A549 treated with Hydrocortisone at 1 μM for 4 hours (cell line): ENCODE measurements at places on chromosomes 1 and 21. TPM values are rescaled to one million over a fixed set of nuclear protein-coding genes. Genes with fewer than 3 reads are reported as not detected.

The AGPAT3 gene
- total RNA-seq = 20.8 to 28.4 TPM (median 25.8 TPM) in 5 replicates

The NUDT4B gene
- 0.52 to 3.4 TPM (median 1.2 TPM) in 5 replicates for total RNA-seq

The CASQ2 gene
- total RNA-seq = not detected in 5 replicates

The HNRNPCL2 gene
- total RNA-seq = not detected in 5 replicates

The TFF2 gene
- not detected in 5 replicates for total RNA-seq

The ERICH3 gene
- not detected in 5 replicates for total RNA-seq

The PLA2G2C gene
- total RNA-seq = not detected in 5 replicates

The TNNT2 gene
- total RNA-seq = 0.24 to 0.38 TPM (median 0.36 TPM) in 3 of 5 replicates, not detected in the others

The TNFSF4 gene
- 0.03 to 0.09 TPM (median 0.08 TPM) in 5 replicates for total RNA-seq

The TFF1 gene
- 21.7 to 28.6 TPM (median 26.5 TPM) in 5 replicates for total RNA-seq

The LCE5A gene
- 0.20 TPM in 1 of 5 replicates, not detected in the others for total RNA-seq

The RASAL2 gene
- total RNA-seq = 15.3 to 20.3 TPM (median 18.8 TPM) in 5 replicates

The HES2 gene
- total RNA-seq = 3.8 to 5.5 TPM (median 4.9 TPM) in 5 replicates

The LHX8 gene
- total RNA-seq = 0.69 to 1.3 TPM (median 1.3 TPM) in 5 replicates

The FOXJ3 gene
- total RNA-seq = 15.2 to 20.3 TPM (median 18.1 TPM) in 5 replicates

The ARHGEF10L gene
- total RNA-seq = 6.0 to 7.2 TPM (median 6.1 TPM) in 5 replicates

The SLC27A3 gene
- total RNA-seq = 0.84 to 1.8 TPM (median 1.0 TPM) in 5 replicates
